ENCODE measurements at places on chromosomes 1 and 21. TPM values are rescaled to one million over a fixed set of nuclear protein-coding genes. Genes with fewer than 3 reads are reported as not detected.
A peak's percentile ranks its signal among the peaks of the same experiment; 100 is the strongest.

- no peak for DNase-seq
Measured at GRCh38 chr1:111770916-111771315, 15.2 kb downstream of the DDX20 start.

DNA sequence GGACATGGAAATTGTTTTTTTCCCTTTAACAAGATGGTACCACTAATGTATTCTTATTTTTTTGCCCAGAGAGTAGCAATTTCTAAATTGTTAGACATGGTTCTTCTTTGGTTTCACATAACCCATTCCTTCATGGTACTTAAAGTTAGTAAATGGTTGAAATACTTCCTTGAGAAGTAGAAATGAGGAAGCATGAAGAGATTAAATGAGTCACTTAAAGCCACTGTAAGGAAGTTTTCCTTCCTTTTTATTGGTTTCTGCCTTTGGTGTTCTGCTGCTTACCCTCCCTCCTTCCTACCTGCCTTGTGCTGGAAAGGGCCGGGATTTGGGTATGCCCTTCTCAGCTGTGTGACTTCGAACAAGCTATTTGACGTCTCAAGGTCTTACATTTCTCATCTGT, 101.0 kb downstream of the KIF26B start:
- no peak for DNase-seq

DNA sequence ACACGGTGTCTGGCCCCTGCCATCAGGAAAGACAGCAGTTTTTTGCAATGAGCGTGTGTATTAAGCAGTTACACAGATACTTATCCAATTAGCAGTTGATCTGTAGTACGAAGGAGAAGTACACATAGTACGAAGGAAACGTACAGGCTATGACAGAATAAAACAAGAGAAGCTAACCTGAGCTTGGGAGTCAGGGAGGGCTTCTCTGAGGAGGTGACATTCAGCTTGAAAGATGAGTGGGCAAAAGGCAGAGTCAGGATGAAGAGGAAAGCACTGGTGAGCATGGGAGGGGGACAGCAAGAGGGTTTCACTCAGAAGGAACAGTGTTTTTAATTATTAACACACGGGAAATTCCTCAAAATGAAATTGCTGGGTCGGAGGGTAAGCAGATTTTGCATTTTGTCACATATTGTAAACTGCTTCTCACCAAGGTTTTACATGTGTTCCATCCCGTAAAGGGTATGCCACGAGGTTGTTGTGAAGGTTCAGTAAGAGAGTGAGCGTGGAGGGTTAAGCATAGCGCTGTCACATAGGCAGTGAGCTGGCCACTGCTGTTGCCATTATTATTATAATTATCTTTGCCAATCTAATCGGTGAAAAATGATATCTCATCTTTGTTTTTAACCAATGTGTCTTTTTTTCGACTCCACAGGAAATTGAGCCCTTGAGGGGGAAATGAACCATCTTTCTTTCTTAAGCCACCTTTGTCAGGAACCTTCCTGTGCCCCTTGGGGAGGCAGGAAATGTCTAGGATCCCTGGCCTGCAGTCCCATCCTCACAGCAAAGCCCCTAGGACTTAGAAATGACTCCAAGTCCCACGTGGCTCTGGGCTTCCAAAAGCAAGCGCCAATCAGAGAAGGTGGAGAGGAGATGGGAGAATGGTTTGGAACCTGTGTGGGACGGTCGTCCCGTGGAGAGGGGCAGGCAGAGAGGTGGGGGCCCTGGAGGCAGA, 47.3 kb upstream of the POU3F1 start:
- no peak for DNase-seq

DNA sequence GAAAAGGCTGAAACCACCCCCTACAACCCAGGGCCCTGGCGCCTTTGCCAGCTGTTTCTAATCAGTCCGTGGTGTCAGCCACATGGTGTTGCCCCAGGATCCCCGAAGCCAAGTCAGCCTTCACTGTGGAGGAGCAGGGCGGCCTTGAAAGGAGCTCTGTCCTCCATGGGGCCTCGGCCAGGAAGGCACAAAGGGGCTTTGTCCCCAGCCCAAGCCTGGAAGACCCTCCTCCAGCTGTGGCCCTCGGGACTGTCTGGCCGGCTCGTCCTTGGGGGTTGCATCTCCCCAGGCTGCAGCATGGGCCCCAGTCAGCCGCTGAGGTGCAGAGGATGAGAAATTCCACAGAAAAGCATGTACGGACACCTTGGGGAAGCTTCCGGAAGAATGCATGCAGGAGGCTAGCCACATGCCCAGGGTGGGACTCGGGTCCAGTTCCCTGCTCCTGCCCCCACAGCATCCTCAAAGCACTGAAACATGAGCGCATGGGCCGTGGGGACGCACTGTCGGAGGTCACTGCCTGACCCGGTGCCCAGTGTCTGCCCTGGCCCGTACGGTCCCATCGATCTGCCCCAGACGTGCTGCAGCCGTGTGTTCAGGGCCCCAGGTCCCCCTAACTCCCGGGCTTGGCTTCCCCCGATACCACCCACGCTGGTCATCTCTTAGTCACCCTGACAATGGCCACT, 38.6 kb upstream of the POFUT2 start:
- DNase-seq: peak; percentile 24

ANKRD35 gene
- total RNA-seq: 0.69 TPM

GRCh38 chr1:151508833-151509232, 2.4 kb upstream of the CGN start:
- DNase-seq: no peak

DNA sequence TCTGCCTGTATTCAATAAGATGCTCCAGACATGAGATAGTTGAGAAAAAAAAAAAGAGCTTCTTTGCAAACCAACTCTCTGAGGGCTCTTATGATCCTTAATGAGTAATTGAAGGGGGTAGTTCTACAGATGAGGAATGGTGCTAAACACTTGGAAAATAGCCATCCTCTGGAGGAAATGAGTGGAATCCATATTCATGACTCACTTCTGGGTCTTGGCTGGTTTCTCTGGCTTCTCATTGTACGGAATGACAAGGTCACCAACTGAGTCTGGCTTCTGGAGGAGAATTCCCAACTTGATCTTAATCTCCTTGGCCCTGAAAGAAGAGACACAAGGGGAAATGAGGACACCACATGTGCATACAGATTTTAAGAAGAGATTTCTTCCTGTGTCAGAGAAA, 34.7 kb downstream of the RGS5 start:
- DNase-seq: no peak

DNA sequence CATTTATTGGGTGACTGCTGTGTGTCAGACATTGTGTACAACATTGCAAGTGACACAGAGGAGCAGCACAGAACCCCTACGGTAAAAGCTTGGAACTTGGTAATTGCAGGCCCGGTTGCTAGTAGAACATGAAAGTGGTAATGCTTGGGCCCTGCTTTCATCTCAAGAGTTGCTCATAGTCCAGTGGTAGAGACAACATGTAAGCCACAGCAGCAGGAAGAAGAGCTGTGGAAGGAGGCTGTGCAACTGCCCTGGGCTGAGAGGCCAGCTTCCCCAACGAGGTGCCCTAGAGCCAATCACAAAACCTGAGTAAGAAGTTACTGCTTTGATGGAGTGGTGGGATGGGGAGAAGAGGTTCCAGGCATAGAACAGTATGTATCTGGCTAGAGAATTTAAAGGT, 18.4 kb downstream of the CNIH4 start:
- DNase-seq: no peak

DNA sequence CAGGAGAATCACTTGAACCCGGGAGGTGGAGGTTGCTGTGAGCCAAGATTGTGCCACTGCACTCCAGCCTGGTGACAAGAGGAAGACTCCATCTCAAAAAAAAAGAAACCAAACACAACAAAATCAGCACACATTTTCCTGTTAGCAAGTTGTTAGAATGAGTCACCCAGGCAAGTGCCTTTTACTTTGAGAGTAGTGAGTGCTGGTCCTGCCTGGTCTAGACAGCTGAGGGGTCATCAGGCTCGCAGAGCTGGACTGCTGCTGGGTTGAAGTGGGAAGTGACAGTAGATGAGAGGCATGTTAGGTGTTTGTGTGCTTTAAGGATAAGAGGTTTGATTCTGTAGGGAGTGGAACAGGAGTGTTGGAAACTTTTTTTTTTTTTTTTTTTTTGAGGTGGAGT, 31.9 kb downstream of the GNPAT start:
- no peak for DNase-seq

- DNase-seq: no peak
Measured at GRCh38 chr1:91135799-91136198, 114.0 kb upstream of the ZNF644 start.

DNA sequence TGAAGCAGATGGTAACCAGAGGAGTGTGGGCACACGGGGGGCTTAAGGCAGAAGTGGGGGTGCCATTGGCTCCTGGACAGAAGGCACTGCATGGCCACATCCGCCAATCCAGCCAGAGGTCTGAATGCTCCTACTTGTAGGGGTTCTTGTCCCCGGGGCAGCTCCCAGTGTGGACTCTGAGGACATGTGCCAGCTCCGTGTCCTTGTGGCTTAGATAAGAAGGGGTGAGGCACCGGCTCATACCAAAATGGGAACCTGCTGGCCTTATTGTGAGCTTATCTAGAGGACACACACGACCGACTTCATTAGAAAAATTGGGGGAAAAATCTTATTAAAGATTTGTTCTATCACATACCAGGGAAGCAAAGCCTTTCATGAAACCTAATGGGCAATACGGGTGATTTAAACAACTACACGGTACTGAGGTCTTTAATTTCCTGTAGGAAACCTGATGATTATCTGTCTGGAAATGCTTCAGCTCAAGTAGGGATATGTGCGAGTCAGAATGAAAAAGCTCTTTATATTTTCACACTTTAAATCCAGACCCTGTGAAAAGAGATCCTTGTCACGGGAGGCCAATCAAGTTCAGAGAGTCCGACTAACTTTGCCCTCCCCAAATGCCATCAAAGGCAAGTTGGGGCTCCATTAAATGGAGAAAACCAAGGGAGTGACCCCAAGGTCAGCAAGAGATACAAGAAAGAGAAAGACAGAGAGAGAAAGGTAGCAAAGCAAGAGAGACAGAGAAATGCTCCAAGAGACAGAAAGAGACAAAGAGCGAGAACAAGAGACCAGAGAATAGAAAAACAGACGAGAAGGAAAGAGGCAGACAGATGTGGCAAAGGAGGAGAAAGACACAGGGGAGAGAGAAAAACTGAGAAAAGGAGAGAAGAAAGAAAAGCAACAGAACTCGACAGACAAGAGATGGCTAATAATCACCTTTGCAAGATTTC, 14.1 kb upstream of the KCNN3 start:
- no peak for DNase-seq

- DNase-seq: peak; percentile 71
Measured at GRCh38 chr1:37682334-37682987, 9.9 kb upstream of the CDCA8 start.

DNA sequence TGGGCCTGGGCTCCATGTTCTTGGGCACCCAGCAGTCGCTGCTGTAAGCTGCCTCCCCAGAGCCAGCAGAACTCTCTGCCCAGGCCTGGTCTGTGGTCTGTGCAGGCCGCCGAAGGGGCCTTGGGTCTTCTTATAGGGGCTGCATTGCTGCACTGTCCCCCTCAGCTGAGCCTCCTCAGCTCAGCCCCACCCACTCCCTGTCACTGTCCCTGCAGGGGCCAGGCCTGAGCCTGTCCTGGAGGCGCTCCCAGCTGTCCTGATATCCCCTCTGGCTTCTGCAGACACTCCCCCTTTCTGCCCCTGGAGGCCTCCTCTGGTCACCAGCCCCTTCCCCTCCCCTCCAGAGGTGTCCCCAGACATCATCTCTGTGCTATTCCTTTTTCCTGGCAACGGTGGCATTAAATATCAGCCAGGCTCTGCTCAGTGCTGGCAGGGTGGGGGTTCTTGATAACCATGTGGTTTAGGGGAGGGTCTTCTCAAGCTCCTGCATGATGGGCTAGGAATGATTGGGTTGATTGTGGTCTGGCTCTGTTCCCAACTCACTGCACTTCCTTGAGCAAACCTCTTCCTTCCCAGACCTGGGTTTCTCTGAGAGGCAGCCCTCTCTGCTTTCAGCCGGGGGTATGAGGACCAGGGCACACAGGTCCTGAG, 3.7 kb upstream of the FOXO6 start:
- no peak for DNase-seq

DDI2 gene
- 33.3 TPM for total RNA-seq

DNA sequence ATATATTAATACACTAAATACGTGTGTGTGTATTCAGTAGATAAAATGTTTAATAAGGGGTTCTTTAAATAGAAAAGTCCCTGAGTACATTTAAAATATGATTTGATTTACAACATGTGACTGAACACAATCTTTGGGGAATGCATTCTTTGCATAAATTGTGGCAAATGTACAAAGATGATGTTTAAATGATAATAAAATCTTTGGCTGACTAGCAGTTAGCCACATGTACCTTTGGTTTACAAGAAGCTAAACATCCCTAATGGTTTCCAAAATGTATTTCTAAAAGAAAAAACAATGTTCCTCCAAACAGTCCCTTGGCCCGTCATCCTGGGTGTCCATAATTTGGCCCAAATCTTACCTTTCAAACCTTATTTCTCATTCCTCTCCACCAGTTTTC, 106.4 kb upstream of the MARK1 start:
- DNase-seq: no peak

DNA sequence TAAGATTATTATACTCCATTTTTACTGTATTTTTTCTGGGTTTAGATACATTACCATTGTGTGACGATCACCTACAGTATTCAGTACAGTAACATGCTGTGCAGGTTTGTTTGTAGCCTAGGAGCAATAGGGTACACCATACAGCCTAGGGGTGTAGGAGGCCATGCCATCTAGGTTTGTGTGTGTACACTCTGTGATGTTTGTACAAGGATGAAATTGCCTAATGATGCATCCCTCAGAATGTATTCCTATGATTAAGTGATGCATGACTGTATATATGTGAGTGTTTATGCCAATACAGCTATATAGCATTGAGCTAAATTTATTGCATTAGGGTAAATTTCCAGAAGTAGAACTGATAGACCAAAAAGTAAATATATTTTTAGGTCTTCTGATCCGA, 23.3 kb downstream of the TUFT1 start:
- no peak for DNase-seq

ADGRL2 gene
- total RNA-seq: not detected

DNA sequence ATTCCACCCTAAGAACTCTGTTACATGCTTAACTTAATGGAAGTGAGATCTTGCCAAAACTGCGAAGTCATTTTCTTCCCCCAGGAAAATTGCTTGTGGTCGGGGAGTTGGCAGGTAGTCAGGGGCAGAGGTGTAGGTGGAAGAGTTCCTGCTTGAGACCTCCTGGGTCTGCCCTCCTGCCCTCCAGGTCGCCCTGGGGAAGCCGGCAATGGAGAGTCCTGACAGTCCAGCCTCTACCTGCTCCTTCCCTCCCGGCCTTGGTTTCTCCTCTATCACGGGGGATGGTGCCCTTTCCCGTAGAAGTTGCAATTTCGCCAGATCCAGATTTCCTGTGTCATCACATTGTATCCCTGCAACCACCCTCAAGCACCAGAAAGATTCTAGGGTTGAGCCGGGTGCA, 463.8 kb downstream of the MATN1 start:
- no peak for DNase-seq

- no peak for DNase-seq
Measured at GRCh38 chr1:202967684-202968281, 726 bp upstream of the CYB5R1 start.
